H1 (cell line): ENCODE measurements at places on chromosomes 1 and 21. TPM values are rescaled to one million over a fixed set of nuclear protein-coding genes. Genes with fewer than 3 reads are reported as not detected.

- H3K27me3 ChIP-seq = no peaks in the 10 kb centered on the region
- no peak overlapping the region for H3K27ac ChIP-seq
- no peaks in the 10 kb centered on the region for H3K4me1 ChIP-seq
- H3K4me3 ChIP-seq = no peak overlapping the region
- no peak for DNase-seq
Observed at GRCh38 chr1:12424087-12424529, 193.9 kb downstream of the DHRS3 start.

The DISC1 gene
- 3.5 and 3.6 TPM in 2 replicates for total RNA-seq

The TNN gene
- total RNA-seq = 0.30 and 0.31 TPM in 2 replicates

The TMEM240 gene
- 3.6 and 6.6 TPM in 2 replicates for total RNA-seq

The SYTL1 gene
- 6.4 and 8.8 TPM in 2 replicates for total RNA-seq

The PLEKHA6 gene
- 17.0 and 20.2 TPM in 2 replicates for total RNA-seq
